ENCODE measurements at places on chromosomes 1 and 21. TPM values are rescaled to one million over a fixed set of nuclear protein-coding genes. Genes with fewer than 3 reads are reported as not detected.

HSF2BP gene
- total RNA-seq = 1.9 TPM

TNFSF4 gene
- 0.33 TPM for total RNA-seq

DNA sequence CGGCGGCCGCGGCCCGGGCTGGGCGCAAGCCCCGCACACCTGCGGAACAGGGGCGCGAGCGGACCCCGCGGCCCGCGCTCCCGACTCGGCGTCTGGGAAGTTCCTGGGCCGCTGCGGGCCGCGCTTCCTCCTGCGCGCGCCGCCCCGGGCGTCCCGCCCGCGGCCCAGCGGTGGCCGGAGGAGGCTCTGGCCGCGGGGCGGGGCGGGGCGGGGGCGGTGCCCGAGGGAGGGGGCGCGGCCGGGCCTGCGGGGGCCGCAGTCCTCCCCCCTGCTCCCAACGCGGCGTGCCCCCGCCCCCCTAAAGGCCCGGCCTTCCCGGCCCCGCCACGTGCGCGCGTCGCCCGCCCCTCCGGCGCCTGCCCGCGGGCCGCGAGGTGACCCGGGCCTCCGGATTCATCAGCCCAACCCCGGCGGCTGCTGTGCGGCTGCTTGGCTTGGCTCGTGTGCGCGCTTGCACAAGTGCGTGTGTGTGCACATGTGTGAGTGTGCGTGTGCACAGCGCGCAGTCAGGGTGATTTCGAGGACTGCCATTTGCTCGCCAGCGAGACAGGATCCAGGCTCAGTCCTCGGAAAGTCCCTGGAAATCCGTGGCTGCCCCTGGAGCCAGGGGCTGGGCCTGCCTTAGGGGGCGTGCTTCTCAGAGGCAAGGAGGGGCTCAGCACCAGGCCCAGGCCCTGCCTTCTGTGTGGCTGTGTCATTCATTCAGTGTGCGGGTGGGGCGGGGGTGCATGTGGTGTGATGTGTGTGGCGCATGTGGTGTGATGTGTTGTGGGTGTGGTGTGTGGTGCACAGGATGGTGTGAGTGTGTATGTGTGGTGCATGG, at the start of gene C2CD2:
Gene C2CD2, minus strand, starts transcription at position 188 of the 823 bp plus-strand sequence. CDS start 370 bp downstream, outside the sequence.
- no peak for DNase-seq

DNA sequence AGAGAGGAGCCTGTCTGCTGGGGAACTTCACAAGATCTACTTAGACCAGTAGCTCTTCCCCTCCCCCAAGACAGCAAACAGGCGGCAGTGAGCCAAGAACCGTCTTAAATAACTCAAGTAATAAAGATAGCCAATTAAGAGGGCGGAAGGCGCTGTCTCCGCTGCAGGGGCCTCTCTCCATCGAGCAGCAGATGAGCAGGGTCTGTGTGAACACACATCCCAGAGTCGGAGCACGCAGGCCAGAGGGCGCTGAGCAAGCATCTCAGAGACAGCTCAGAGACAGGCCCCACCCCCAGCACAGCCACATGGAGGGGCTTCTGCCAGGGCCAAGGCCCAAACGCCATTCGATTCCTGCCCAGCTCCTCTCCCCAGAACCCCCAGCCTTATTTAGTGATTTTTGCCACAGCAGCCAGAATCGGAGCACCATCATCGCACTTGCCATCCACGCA, 11.1 kb downstream of the IFFO2 start:
- no peak for DNase-seq

DNA sequence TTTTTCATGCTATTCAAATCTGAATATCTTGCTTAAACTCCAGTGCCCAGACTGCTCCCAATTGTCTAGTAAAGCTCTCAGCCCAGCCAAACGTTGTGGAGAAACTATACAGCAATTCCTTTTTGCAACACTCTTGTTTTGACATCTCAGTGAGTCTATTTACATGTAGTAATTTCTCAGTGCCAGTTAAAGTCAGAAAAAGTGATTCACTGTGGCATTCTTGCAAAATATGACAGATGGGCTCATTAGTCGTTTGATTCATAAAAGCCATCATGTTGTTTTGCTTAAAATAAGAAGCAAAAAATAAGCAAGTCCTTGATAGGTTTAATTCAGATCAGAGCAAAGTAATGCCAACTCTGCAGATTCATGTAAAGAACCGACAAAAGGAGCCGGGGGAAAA, 20.7 kb upstream of the TMPRSS15 start:
- no peak for DNase-seq

- DNase-seq = no peak
These were observed 6.9 kb upstream of the PRDM16 start for GRCh38 chr1:3061981-3062615.

GRCh38 chr1:105416261-105416660, 1640.2 kb upstream of the PRMT6 start:
- no peak for DNase-seq

DNA sequence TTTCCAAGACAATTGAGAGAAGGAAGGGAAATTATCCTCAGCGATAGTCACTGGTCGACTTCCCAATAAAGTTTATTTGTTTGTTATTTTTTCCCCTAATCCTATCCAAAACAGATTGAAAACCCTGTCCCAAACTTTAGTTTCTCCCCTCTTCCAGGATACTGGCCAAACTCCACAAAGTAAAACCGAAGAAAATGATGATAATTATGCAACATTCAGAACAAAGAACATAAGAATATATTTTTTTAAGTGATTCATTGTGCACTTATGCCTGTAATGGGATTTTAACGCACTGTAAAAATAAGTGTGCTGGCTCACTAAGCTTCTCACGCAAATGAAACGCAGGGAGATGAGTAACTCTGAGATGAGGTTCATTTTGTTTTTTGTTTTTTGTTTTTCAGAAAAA, 6.0 kb downstream of the GLIS1 start:
- no peak for DNase-seq

DNA sequence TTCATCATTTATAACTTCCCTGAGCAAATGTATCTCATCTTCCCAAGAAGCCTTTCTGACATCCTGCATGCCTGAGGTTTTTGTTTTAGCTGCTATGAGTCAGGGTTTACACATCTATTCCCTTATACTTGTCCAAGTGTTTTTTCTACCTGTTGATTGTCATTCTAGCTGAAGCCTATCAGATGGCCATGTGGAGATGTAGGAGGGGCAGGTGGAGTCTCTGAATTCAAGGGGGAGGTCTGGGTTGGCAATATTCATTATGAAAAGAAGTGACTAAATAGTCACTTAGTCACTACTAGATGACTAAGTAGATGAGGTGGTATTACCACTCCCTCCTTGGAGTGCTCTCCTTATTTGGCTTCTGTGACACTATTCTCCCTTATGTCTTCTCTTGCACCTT, 52.4 kb downstream of the XCL1 start:
- no peak for DNase-seq

GRCh38 chr1:241161188-241161689, 195.8 kb downstream of the RGS7 start:
- no peak for DNase-seq

DNA sequence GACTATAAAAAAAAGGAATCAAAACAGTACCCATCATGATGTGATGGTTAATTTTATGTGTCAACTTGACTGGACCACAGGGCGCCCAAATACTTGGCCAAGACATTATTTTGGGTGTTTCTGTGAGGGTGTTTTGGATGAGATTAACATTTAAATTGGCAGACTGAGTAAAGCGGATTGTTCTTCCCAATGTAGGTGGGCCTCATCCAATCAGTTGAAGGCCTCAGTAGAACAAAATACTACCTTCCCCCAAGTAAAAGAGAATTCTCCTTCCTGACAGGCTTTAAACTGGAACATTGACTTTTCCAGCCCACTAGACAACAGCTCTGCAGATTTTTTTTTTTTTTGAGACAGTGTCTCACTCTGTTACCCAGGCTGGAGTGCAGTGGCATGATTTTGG, 10.7 kb downstream of the RAB29 start:
- no peak for DNase-seq

- DNase-seq = no peak
These were observed 76.5 kb downstream of the CD58 start for GRCh38 chr1:116494353-116494692.

DNA sequence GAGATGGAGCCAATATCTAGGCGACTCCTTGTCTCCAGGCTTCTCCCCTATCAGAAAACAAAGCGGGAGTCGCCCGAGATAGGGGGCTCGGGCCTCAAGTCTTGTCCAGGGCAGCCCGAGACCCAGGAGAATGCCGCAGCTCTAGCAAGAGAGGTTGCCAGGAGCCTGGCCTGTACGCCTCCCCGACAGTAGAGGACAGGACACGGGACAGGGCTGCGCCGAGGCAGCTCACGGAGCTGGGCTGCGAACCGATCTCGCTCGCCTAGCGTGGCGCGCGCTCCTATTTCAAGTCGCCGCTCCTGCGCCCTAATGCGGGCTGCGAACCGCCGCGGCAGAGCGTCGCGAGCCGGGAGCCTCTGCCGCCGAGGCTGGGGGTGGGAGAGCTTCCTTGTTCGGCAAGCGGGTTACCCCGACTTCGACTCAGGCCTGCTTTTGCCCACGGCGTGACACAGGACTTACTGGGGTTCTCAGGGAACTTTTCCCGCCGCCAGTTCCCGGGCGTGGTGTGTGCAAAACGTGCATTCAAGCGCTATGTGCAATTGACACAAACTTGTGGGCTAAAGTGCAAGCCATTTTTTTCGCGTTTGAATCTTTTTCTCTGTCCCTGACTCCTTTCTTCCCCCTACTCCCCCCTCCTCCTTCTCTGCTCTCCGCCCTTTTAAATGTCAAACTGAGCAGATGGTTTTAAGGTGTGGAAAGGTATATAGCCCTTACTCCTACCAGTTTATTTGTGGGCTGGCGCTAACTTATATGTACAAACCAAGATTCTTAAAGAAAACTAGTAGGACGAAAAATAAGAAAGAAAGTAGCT, 2.4 kb upstream of the PROX1 start:
- no peak for DNase-seq

Measured in activated T-cell treated with anti-CD3 and anti-CD28 coated beads, Interleukin-2, amount 50 U/mL, for 4 hours (primary cell).